Ureter (tissue), 1 donor: ENCODE measurements at places on chromosomes 5 and 9. TPM values are rescaled to one million over a fixed set of nuclear protein-coding genes. Genes with fewer than 3 reads are reported as not detected.

The ZNF79 gene
- total RNA-seq, result 13.2 TPM

DNA sequence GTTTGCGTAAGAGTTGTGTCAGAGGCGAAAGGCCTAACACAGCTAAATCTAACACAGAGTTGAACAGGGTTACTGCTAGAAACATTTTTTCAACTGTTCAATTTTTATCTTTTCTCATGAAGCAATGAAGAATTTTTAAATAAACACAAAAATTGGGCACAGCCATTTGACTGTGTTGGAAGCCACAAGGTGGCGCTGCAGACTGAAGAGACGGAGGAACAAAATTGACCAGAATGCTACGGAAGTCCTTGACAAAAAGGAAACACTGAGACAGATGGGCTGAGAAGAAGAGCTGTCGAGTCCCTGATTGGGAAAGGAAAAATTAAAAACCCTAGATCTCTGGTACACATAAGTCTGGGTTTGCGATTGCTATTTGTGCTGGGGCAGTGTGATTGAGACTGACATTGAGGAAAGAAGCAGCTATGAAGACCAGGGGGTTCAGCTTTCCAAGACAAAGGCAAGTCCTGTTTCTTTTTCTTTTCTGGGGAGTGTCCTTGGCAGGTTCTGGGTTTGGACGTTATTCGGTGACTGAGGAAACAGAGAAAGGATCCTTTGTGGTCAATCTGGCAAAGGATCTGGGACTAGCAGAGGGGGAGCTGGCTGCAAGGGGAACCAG is at the start of gene PCDHB9:
PCDHB9 (plus strand) TSS at position 265 of the 616 bp plus-strand sequence; CDS start at position 423, 158 bp downstream.
- no peak for DNase-seq

GRCh38 chr9:27519466-27520465 is 4.3 kb upstream of the IFNK start:
- no peak for DNase-seq

DNA sequence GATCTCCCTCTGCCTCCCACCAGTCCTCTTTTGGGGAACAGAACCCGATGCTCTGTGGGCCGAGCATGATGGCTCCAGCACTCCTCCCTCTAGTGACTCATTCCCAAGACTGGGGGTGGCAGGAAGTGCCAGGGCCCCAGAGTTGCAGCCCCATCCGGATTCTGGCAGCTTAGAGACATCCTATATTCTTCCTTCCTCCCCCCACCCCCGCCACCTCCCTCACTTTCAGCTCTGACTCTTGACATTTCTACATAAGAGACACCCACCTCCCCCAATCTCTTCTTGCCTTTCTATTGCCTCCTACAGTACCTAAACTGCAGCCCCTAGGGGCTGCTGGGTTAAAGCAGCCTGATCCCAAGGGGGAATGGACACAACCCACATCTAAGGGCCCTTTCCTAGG is 47.1 kb upstream of the MATR3 start:
- DNase-seq, result no peak

GRCh38 chr5:181120306-181120705 is 10.7 kb downstream of the OR2V1 start:
- DNase-seq, result no peak
